ENCODE measurements at places on chromosomes 11 and 22. TPM values are rescaled to one million over a fixed set of nuclear protein-coding genes. Genes with fewer than 3 reads are reported as not detected.
A peak's percentile ranks its signal among the peaks of the same experiment; 100 is the strongest.

DNA sequence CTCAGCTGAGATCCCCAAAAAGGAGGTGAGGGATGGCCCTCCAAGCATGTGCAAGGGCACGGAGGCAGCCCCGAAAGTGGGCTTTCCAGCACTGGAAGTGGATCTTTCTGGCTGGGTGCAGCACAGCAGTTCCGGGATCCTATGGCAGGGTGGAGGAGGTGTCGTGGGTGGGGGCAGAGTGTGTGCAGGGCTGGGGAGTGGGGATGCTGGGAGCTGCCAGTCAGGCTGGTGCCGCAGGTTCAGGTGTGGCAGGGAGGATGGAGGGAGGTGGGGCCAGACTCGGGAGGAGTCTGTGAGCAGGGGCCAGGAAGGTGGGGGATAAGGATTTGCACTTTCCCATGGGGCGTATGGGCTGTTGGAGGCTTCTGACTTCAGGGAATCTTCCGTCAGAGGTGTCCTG lies 60.2 kb downstream of the CACNA1I start:
- no peak for DNase-seq

DNA sequence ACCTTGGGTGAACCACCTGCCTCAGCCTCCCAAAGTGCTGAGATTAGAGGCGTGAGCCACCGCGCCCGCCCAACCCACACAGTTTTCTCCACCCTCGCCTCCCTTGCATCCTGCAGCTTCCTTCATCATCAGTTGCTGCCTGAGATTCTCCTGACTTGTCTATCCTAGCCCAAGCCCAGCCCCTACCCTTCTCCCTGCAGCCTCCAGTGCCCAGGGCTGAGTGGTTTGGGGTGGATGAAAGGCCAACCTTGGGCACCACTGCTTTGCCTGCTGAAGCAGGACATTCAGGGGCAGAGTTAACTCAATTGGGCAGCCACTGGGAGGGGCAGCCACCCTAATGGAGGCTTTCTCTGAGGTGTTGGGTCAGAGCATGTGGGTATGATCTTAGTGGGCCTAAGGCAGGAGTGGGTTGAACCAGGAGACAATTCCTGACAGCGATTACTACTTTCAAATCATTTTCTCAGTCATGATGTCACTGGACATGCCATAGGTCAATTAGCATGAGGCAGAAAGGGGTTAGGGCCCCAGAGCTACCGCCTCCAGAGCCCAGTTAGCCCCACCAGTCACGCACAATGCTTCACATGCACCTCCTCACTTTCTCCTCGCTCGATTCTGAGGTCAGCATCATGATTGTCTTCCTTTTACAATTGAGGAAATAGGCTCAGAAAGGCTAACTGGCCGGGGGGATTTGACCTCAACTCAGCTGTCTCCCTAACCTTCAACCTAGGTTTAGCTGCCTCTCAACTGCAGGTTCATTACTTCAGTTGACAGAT lies 1.0 kb upstream of the FKBP2 start:
- DNase-seq, result peak; percentile 36

GRCh38 chr22:17858033-17858432 lies 83.8 kb upstream of the BID start:
- no peak for DNase-seq

DNA sequence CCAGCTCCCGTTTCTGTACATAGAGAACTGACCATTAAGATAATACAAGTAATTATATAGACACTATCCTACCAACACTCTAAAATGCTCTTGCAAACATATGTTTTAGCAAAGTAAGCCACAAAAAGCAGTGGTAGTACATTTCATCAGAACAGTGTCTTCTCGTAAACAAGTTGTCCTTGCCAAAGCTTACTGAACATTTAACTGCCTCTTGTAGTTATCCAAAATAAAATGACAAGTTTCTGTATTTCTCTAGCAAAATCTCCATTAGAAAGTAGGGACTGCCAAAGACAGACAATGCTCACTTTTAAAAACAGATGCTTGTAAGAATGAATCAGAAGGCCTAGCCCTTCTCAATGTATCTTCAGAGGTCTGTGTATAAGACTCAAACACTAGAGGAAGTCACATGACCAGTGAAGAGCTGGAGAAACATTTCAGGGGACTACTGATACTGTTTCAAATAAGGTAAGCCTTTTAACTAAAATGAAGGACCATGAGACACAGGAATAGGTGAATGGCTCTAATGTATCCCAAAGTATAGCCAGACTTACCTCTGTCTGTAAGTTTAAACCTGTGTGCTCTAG lies 7.8 kb upstream of the ZC3H12C start:
- DNase-seq, result no peak

DNA sequence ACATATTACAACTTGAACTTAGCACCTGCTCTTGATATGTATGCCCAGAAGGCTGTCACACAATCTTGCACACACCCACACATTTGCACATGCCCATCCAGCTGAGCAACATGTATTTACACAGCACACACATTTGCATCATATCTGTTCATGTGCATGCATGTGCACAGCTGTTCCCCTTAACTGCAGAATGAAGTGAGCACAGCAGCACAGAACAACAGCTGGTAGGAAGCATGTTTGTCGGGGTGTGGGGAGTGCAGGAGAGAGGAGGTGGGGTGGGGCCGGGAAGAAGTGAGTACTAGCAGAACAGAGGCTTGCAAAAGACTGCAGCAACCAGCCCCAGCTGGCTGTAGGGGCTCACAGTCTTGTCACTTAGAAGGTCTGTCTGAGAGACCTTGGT lies 296.5 kb downstream of the KIRREL3 start:
- no peak for DNase-seq

DNA sequence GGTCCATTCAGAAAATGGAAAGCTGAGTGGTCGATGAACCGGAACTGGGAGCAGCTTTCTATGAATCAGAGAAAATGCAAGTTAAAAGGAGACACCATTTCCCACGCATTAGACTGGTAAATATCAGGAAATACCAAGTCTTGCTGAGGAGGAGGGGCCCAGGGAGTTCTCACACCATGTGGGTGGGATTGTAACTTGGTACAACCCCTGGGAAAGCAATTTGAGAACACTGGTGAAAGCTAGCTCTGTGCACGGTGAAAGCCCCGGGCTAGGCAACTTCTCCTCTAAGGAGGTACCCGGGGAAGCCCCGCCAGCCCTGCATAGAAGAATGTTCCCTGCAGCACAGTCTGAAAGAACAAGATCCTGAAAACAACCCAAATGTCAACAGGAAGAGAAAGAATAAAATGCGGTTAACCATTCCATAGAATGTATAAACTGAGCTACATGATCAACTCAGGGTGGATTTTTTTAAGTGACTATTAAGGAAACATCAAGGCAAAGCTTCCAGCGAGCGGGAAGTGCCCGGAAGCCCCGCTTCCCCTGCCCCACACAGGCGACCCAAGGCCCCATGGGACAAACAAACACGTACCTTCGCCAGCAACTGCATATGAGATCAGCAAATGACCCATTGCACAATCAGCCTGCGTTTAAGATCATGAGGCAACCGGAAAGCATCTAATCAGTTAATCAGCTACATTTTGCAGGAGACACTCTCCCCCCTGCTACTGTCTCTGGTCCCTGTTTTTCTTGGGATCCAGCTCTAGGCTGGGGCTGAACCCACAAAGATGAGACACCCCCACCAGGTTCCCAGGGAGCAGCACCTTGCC lies 11.3 kb downstream of the SHANK2 start:
- peak; percentile 38 for DNase-seq

DNA sequence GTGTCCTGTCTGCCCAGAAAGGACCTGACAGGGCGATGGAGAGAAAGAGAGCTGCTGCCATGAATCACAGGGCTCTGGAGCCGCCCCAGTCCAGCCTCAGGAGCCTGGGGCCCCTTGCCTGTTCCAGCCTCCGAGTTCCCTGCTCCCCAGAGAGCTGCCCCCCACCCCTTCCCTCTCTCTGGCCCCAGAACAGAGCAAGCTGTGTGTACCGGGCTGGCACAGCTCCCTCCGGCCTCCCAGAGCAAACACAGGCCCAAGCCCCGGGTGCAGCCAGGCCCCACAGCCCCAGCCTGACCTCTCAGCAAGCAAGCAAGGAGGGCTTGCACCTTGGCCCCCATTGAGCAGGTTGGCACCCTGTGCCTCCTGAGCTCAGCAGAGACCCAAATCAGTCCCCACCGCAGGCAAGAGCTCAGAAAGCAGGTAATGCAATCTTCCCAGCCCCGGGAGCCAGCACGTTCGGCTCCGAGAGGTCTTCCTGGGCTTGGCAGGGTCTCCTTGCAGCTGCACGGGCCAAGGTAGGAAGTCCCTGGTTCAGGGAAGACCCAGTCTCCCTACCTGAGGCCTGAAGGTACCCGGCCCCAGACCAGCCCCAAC lies 1.4 kb downstream of the PACSIN3 start:
- no peak for DNase-seq

DNA sequence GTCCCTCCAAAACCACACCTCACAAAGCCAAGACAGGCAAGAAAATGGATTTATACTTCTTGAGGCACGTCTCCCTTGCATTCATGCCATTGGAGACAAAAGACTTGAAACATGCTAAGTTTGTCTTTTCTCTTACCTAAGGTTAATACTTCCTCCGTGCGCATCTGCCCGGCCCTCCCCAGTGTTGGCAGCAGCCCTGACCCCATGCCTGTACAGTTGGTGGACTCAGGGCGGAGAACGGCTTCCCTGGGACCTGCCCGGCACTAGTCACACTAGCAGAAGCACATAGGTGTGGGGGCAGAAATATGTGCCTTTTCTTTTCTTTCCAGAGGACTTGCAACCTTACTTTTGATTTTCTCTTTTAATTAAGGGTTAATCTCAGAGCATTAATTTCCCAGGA lies 45.2 kb upstream of the FLI1 start:
- no peak for DNase-seq

GRCh38 chr11:45597097-45597496 lies 68.3 kb downstream of the CHST1 start:
- no peak for DNase-seq

GRCh38 chr11:35390737-35391682 lies 28.3 kb downstream of the SLC1A2 start:
- DNase-seq, result peak; percentile 82

- no peak for DNase-seq
Observed at GRCh38 chr11:115409691-115410220, 94.5 kb downstream of the CADM1 start.

GRCh38 chr11:83006877-83007330 lies 64.8 kb downstream of the RAB30 start:
- peak; percentile 75 for DNase-seq

GRCh38 chr11:66546368-66546965 lies at the start of gene ACTN3:
TSS of gene ACTN3 (plus strand) at chr11:66546903. CDS start at chr11:66546938, 35 bp downstream.
- DNase-seq, result no peak

DNA sequence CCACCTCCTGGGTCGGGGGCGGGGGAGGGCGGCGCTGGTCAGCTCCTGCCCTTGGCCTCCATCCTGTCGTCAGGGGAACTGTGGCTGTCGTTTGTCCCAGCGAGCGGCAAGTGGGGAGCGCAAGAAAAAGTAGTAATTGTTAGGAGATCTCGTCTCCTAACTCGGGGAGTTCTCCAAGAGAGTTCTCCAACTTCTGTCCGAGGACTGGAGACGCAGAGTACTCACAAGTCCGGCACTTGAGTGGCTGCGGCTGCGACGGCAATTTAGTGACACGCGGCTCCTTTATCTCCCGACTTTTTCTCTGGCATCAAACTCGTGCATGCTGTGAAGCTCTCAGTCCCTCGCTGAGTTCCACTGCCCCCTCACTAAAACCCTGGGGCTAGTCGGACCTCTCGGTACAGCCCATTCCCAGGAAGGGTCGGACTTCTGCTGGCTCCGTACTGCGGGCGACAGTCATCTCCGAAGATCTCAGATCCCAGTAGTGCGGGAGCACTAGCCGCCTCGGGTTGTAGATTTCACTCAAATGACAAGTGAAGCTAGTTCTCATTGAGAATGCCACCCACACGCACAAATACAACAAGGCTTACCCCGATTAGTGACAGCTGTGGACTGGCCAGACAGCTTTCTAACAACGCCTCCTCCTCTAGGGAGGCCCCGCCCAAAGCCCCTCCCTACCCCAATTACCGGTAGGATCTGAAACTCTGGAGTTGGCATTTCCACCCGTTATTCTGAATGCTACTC lies at the start of gene PGR:
PGR (minus strand) TSS at position 611 of the 741 bp plus-strand sequence. CDS start 743 bp downstream, outside the sequence.
- DNase-seq, result no peak

GRCh38 chr22:20014526-20015186 lies 2.0 kb downstream of the ARVCF start:
- no peak for DNase-seq

DNA sequence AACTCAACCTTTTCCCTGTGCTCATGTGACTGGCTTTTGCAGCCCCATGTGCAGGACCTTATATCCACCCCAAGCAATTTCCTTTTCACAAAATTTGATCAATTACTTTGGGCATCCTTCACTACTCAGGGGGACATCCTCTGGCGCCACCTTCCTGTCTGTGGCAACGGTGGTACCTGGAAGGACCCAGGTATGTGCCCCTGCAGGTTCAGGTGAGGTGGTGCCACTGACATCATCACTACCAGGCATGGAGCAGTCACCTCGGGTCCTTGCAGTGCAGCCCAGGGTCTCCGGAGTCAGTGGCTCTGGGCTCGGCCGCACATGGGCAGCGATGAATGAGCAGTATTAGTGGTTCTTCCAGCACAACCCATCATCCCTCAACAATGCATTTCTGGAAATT lies 37.7 kb upstream of the B3GAT1 start:
- DNase-seq, result no peak

DNA sequence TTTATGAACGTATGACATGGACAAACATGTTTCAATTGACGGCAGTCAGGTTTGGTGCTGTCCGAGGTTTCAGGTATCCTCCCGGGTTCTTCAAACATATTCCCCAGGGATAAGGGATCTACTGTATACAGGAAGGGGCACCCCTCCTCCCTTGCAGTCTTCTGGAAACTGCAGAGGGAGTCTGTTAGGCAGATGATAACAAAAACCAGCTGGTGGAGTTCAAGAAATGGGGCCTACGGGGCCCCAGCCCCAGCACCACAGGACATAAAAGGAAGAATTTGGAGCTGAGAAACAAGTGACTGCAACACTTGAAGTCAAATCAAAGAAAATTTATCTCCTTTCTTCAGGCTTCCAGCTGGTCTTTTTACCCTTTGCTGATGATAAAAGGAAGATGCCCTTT lies 32.1 kb downstream of the SNU13 start:
- no peak for DNase-seq

DNA sequence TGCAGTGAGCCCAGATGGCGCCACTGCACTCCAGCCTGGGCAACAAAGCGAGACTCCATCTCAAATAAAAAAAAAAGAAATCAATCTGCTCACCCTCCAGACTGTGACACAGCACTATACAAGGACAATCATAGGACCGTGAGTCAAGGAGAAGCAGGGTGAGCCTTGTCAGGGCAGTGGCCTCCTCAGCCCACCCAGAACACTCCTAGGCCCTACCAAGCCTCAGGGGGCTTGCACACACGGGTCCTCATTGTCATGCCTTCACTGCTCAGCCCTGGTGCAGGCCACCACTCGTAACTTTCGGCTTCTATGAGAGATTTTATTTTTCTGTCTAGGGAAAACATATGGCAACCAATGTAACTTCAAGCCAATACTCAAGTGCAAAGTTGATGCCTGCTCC lies 35.8 kb downstream of the DGCR2 start:
- no peak for DNase-seq

Gene FOSL1
- total RNA-seq, result 4.3 TPM

Gene ADORA2A
- 23.6 TPM for total RNA-seq

Gene MYEOV
- 0.53 TPM for total RNA-seq

Gene CNIH2
- 1.2 TPM for total RNA-seq

Gene OR51B2
- not detected for total RNA-seq

Gene TIMM10
- total RNA-seq, result 192 TPM

Gene SLC22A6
- not detected for total RNA-seq

Gene SEPTIN3
- total RNA-seq, result 1.7 TPM

Gene ACTN3
- total RNA-seq, result 0.36 TPM

Gene KIF18A
- total RNA-seq, result 18.1 TPM

Gene INPP5J
- total RNA-seq, result 2.6 TPM

Gene MRPL17
- total RNA-seq, result 85.8 TPM

Gene OR5AK2
- total RNA-seq, result not detected

Gene CUL5
- 31.0 TPM for total RNA-seq

Gene SCGB1D2
- total RNA-seq, result not detected

Gene RPL3
- 3,339 TPM for total RNA-seq

All from GM12878 (cell line).